ENCODE measurements at places on chromosomes 5 and 9.

DNA sequence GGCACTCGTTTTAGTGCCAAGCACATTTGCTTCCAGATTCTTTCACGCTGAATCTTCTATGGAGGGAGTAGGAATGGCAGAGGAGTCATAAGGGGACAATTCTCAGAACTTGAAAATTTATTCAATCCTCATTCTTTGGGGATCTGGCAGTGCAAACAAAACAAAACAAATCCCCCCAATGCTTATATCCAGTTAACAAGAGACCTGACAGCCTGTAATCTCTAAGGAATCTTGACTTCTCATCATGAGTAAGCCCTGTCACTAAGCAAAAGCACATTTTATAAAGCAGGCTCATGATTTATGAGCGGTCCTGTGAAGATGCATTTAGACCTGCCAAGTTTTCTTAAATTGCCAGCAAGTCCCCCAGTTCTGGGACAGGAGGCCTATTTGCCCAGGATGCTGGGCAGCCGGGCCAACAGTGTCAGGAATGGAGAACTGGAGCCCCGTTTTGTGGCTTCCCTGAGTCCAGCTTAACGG is 513.9 kb downstream of the CTNND2 start:
- DNase-seq = no peak

GRCh38 chr5:138966236-138966985 is 91.3 kb upstream of the LRRTM2 start:
- no peak for DNase-seq

DNA sequence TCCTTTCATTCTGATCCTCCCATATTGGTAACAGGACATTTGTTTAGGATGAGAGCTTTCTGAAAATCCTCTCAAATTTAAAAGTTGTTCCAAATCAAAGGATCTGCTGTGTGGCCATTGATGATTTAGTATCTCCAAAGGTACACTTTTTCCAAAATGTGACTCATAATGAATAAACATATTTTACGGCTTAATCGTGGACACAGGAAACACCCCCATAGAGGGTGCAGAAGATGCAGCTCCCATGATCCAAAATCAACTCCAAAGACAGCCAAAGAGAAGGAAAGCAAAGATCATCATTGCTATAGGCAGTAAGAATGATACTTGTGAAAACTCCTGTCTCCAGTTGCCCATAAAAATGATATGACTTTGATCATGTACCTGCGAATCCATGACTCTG is 239.7 kb downstream of the PIK3R1 start:
- no peak for DNase-seq

- no peak for DNase-seq
Measured at GRCh38 chr5:130155345-130156011, 251.2 kb downstream of the CHSY3 start.

- peak; percentile 57 for DNase-seq
Measured at GRCh38 chr5:168851902-168852321, 272.7 kb upstream of the PANK3 start.

DNA sequence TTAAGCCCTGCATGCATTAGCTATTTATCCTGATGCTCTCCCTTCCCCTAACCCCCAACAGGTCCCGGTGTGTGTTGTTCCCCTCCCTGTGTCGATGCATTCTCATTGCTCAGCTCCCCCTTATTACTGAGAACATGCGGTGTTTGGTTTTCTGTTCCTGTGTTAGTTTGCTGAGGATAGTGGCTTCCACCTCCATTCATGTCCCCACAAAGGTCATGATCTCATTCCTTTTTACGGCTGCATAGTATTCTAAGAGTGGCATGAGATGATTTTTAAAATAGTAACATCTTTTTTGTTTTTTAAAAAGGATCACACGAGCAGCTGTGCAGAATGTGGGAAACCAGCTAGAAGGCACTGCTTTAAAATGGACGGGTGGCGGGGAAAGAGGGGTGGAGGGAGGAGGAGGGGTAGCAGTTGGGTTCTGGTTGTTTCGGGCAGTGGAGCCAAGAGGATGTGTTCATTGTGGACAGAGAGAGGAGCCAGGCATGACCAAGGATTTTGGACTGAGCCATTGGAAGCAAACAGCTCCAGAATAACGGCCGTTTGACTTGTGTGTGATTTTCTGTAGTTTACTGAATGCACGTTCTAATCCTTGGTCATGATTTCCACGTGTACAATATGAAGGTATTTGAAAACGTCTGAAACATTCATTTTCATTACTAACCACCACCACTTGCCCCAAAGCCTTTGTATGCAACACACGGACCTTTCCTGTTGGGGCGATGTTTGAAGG is 1.7 kb upstream of the TENT4A start:
- no peak for DNase-seq

- DNase-seq = no peak
Measured at GRCh38 chr5:176633598-176633997, 3.1 kb downstream of the EIF4E1B start.

DNA sequence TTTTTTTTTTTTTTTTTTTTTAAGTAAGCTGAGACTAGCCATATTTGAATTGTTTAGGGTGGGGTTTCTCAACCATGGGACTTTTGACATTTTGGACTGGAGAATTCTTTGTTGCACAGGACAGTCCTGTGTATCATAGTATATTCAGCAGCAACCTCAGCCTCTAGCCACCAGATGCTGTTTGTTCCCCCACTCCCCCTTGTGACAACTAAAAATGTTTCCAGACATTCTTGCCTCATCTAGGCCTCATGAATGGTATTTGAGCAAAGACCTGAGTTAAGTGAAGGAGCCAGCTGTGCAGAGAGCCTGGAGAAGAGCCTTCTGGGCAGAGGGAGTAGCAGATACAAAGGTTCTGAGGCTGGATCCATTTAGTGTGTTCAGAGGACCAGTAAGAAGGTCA is 155.9 kb downstream of the SGCD start:
- no peak for DNase-seq

- no peak for DNase-seq
Measured at GRCh38 chr5:150057996-150058395, 28.4 kb downstream of the CSF1R start.

- DNase-seq = no peak
Measured at GRCh38 chr9:34552986-34553385, 30.2 kb upstream of the ENHO start.

DNA sequence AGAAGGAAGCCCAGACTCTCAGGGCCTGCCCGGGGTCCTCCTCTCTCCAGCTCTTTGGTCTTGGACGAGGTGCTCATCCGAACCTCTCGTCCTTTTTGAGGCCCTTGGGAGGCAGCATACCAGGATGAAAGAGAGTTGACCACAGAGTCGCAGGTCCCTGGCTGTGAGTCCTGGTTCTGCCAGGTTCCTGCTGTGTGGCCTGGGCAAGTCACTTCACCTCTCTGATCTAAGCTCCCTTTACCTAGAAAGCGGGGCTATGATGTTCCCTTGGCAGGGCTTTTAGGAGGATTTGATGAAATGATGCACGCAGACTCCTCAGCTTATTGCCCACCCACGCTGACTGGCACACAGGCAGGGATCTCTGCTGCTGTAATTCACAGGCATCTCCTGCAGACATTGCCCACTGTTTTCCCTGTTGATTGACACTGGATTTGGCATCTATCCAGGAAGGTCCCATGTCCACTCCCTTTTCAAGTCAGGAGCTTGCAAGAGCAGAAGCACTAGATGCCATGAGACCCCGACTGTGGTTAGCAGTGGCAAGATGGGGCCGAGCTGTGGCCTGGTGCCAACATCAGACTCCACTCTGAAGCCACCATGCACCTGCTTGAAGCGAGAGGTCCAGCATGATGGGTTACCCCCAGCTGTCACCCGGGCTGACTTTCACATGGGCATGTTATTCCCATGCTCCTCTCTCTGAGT is 71.5 kb downstream of the MACROH2A1 start:
- DNase-seq = no peak

DNA sequence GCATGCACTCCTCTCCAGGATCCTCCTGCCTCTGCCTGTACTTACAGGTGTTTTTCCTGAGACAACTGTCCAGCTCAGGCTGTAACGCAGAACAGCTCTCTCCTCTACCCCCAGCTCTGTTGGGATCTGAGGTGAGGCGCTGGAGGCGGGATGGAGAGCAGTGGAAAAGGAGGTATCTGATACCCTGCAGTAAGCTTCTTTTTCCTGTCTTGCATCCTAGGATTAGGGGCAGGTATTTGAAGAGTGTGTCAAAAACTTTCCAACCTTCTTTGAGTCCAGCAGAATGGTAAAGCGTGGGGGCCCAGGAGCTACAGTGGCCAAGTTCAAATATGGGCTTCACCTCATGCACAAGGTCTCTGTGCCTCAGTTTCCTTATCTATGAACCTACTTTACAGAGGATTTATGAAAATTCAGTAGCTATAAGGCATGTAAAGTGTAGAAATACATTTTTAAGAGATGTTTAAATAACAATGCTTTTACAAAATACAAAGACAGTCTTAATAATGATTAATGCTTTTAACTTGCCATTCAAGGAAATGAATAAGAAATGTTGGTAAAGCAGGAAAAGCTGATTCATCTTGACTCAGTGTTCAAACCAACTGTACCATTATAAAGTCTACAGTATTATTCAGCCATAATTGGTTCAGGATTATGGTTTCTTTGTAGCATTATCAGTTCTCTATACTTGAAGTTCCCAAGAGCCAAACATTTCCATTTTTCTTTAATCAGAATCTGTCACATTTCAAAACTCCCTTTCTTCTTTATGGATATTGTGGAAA is 26.1 kb downstream of the MAP1B start:
- no peak for DNase-seq

DNA sequence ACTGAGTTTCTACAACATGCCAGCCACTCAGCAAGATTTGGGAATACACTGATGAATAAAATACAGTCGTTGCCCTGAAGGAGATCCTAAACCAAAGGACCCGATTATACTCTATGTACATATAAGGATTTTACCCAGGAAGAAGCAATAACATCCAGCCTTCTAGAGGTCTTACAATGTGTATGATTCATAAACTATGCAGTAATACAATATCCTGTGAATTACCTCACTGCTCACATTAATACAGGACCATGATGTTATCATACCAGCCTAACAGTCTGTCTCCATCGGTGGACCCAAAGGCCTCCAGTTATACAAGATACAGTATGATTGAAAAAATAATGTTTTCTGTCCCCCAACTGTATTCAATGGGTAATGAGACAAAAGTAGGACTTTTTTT is 310.5 kb upstream of the TRPM3 start:
- no peak for DNase-seq

GRCh38 chr9:85713897-85714296 is 27.9 kb downstream of the AGTPBP1 start:
- DNase-seq = no peak

- DNase-seq = no peak
Measured at GRCh38 chr5:67077296-67077695, 119.3 kb downstream of the CD180 start.

DNA sequence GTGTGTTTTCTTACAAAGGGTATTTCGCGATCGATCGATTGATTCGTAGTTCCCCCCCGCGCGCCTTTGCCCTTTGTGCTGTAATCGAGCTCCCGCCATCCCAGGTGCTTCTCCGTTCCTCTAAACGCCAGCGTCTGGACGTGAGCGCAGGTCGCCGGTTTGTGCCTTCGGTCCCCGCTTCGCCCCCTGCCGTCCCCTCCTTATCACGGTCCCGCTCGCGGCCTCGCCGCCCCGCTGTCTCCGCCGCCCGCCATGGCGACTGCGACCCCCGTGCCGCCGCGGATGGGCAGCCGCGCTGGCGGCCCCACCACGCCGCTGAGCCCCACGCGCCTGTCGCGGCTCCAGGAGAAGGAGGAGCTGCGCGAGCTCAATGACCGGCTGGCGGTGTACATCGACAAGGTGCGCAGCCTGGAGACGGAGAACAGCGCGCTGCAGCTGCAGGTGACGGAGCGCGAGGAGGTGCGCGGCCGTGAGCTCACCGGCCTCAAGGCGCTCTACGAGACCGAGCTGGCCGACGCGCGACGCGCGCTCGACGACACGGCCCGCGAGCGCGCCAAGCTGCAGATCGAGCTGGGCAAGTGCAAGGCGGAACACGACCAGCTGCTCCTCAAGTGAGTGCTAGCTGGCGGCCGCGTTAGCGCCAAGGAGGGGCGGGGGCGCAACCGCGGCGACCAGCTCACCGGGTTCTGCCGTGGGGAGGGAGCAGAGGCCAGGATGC is 480 bp downstream of the LMNB1 start:
- peak; percentile 71 for DNase-seq

GRCh38 chr9:81370650-81371049 is 318.7 kb downstream of the TLE1 start:
- no peak for DNase-seq

All from activated CD8-positive, alpha-beta memory T cell treated with anti-CD3 and anti-CD28 coated beads, Interleukin-2, amount 10 ng/mL, durations not matched to agents 7 days and 5 days (primary cell).